ENCODE measurements at places on chromosomes 11 and 22. TPM values are rescaled to one million over a fixed set of nuclear protein-coding genes. Genes with fewer than 3 reads are reported as not detected.

ASPHD2 gene
- total RNA-seq, result 15.3 TPM

HTR3B gene
- total RNA-seq, result not detected

POLD3 gene
- total RNA-seq, result 56.6 TPM

OR51D1 gene
- total RNA-seq, result not detected

OR8A1 gene
- total RNA-seq, result not detected

MAP6 gene
- 0.30 TPM for total RNA-seq

DNA sequence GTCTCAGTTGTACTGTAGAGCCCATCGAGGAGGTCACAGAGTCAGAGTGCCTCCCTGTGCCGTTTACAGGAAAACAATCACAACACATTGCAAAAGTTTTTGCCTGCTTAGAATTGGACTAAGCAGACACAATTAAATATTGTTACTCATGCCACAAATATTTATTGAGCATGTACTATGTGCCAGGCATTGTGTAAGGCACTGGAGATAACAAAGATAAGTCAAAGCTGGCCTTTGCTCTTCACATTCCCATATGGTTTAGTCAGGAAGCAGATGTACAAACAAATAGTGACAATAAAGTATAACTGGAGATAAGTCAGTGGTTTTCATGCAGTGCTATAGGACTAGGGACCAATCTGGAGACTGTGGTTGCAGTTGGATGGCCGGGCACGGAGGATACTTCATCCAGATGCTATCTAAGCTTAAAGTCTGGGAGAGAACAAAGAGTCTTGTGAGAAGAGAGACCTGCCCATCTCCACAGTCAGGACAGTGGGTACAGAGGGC lies 550.7 kb downstream of the INSC start:
- DNase-seq, result no peak

GRCh38 chr22:41240377-41241132 lies at the start of gene CHADL:
Gene CHADL (minus strand): TSS chr22:41240931. CDS start chr22:41240881, 50 bp downstream.
- DNase-seq, result no peak

GRCh38 chr22:47552541-47553205 lies 790.2 kb downstream of the TBC1D22A start:
- DNase-seq, result peak; percentile 4

DNA sequence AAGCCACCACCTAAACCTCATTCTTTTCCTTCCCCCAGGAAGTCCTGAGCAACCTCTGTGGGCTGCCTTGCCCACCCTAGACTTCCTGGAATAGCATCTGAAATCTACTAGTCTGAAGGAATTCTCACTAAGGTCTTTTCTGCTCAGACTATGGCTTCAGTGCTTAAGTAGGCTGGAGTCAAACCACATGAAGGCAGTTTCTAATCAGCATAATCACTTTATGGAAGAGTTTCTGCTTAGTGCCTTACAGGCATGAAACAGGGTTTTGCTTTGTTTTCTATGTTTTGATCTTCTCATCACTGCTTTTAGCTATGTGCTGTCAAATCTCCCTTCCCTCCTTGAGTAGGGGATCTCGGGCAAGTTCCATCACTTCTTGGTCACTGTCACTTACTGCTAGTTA lies 117.7 kb downstream of the WT1 start:
- DNase-seq, result no peak

Data from activated CD8-positive, alpha-beta memory T cell treated with anti-CD3 and anti-CD28 coated beads, Interleukin-2, amount 10 ng/mL, durations not matched to agents 7 days and 5 days (primary cell).